Activated naive CD4-positive, alpha-beta T cell treated with anti-CD3 and anti-CD28 coated beads, Interleukin-2, amount 50 U/mL, for 72 hours (primary cell): ENCODE measurements at places on chromosomes 16 and 17. TPM values are rescaled to one million over a fixed set of nuclear protein-coding genes. Genes with fewer than 3 reads are reported as not detected.

DNA sequence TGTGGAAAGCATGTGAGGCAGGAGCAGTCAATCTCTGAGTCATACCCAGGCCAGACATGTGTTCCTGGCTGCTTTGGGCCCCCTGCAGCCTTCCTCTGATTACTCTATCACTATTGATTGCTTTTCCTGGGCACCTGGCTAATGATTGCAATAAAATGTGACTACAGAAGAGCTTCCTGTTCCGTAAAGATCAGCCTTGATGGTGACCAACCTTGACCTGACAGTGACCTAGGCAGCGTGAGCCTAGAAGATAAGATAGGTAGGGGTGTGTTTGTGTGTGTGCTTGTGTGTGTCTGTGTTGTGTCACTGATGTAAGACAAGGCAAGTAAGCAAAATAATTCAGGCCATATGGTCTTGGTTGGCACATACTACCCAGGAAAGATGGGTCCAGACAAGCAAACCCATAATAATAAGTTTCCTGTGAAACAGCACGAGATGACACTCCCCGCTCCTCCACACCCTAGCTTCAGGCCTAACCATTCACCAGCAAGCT, 367.7 kb upstream of the CDH11 start:
- DNase-seq, result no peak

The SMCR8 gene
- total RNA-seq, result 18.8 TPM

The TBC1D3I gene
- total RNA-seq, result 0.16 TPM

DNA sequence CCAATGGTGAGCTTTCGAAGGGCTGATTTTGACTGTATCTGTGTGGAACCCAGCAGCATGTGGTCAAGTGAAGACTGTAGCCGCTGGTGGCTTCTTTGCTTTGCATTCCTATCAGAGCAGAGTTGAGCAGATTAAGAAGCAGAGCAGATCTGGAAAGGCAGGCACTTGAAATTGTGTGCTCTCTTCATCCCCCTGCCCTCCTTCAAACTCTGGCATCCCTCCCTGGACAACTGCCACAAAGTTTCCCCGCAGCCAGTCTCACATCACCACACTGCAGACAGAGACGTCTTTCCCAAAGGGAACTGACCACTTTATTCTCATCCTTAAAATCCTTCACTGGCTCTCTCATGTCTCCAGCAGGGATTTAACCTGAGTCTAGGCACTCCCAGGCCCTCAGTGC, 237.1 kb upstream of the DYNLRB2 start:
- DNase-seq, result no peak

- DNase-seq, result no peak
These were observed 47.8 kb downstream of the ITFG1 start for GRCh38 chr16:47413041-47413440.

GRCh38 chr16:89971495-89972243, 23.1 kb downstream of the DEF8 start:
- DNase-seq, result no peak

GRCh38 chr16:4607841-4608703, 6.6 kb downstream of the UBALD1 start:
- DNase-seq, result no peak

DNA sequence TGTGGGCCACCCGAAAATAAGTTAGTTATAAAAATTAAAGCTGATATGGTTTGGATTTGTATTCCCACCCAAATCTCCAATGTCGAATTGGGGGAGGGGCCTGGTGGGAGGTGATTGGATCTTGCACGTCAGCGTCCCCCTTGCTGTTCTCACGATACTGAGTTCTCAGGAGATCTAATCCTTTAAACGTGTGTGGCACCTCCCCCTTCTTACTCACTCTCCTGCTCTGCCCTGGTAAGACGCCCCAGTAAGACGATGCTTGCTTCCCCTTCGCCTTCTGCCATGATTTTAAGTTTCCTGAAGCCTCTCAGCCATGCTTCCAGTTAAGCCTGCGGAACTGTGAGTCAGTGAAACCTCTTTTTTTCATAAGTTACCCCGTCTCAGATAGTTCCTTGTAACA, 35.4 kb downstream of the SYCE1L start:
- no peak for DNase-seq
